Amniotic stem cell (primary cell): ENCODE measurements at places on chromosomes 3 and 15.

DNA sequence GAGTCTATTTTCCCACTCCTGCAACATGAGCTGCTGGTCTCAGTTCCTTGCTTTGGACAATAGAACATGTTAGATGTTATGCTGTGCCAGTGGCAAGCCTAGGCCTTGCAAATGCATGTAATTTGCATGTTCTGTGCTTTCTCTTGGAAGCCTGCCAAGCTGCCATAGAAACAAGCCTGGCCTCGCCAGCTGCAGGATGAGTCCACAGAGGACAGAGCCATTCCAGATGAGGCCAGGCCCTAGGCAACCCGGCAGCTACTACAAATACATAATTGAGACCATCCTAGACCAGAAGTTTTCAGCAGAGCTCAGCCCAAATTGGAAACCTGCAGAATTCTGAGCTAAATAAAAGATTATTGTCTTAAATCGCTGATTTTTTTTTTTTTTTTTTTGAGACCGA, 39.6 kb downstream of the TRIM69 start:
- no peak for DNase-seq

GRCh38 chr15:49155834-49156627, 632 bp upstream of the COPS2 start:
- peak; percentile 22 for DNase-seq

DNA sequence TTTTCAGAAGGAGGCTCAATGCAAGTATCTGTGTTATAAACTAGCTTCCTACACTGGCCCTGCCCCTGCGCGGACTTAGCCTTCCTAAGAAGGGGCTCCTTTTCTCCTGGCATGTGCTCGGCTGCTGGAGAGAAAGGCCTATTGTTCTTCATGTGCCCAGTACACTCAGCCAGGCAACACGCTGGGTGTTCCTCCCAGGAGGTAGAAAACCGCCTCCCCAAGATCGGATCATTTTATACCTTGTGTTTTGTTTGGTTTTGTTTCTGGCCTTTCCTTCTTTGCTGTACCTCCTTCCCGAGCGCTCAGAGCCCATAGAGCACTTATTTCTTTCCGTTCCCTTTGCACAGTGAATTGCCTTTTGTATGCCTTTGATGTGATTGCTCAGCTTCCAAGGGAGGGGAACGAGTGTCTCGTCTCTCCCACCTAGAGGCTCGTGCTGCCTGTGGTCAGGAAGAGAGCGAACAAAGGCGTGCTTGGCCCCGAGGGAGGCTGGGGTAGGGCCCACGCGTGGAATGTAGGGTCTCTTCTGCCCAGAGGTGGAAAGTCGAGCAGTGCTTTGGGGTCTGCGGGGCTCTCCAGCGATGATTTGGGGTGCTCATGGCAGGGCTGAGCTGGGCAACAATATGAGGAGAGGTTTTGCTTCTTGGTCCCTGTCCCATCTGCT, 30.0 kb downstream of the CCNL1 start:
- DNase-seq, result no peak

- DNase-seq, result no peak
Observed at GRCh38 chr15:65056106-65056505, 10.9 kb downstream of the SLC51B start.

DNA sequence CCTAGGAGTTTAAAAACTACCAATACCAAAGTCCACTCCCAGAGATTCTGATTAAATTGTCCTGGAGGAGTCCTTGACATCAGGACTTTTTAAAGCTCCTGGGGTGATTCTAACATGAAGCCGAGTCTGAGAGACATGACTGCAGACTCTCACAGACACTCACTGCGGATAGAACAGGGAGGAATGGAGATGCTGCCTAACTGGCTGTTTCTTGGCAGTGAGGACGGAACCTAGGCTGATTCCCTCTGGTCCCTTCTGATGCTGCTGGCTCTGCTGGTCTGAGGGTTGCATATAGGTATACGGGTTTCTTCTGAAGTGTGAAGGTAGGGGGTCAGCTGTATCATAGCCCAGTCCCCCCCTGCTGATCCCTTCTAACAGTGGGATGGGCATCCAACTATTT, 1.3 kb upstream of the HRG start:
- DNase-seq, result no peak

GRCh38 chr15:37009288-37009687, 91.1 kb downstream of the MEIS2 start:
- no peak for DNase-seq

- no peak for DNase-seq
Observed at GRCh38 chr3:30344288-30344687, 262.1 kb upstream of the TGFBR2 start.

GRCh38 chr3:195081242-195081963, 189.6 kb downstream of the XXYLT1 start:
- DNase-seq, result no peak

DNA sequence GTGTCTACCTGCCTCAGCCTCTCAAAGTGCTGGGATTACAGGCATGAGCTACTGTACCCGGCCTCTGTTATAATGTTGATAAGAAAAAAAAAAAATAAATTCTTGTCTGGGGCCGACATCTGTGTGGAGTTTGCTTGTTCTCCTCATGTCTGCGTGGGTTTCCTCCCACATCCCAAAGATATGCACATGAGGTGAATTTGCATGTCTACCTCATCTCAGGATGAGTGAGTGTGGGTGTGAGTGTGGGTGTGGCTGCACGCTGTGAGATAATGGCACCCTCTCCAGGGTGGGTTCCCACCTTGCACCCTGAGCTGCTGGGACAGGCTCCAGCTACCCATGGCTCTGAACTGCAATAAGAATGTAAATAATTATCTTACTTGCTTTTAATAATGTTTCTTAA, 25.9 kb upstream of the UACA start:
- DNase-seq, result no peak

GRCh38 chr15:95170561-95171380, 939.4 kb downstream of the MCTP2 start:
- DNase-seq, result no peak

DNA sequence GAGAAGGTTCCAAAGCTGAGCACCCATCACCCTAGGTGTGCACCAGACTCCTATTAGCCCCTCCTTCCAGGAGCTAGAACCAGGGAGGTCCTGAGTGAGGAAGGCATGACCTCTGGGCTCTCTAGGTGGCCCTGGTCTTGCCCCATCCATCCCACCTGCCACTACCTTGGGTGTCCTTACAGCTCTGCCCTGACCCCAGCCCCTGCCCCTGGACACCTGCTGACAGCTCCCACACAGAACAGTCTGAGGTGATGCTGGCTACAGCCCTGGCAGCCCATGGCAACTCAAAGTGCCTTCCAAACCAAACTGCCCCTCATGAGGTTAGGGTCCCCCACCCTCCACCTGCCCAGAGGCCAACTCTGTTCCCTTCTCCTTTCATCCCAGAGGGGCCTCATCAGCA, 37.2 kb downstream of the GOLGA6A start:
- DNase-seq, result no peak

DNA sequence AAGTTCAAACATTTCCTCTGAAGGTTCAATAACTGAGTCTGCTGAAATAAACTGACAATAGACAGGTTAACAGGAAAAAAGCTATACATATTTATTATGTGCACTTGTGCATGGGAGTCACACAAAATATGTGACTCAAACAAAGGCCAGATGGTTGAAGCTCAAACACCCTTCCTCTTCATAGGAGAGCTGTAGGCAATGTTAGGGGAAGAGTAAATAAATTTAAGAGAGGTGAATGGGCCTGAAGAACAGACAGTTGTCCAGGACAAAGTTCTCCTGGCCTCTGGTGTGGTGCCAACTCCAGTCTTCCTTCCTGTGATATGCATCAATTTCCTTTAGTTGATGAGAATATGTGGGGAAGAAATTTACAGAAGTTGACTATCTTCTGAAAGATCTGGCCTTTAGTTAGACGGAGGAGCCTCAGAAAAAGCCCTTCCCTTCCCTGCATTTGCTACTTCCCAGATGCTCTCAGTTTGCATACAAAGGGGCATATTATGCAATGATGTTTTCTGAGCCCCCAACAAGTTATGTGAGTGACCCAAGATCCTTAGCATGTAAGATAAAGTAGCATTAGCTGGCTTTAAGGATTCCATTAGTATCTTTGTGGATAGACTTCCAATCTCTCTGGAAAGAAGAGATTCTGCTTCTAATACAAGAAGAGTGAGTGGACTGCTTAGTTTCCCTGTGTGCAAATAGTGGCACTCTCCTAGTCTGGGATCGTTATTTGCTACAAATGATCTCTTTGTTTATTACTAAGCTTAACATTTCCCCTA, 96.4 kb upstream of the IGSF10 start:
- no peak for DNase-seq

DNA sequence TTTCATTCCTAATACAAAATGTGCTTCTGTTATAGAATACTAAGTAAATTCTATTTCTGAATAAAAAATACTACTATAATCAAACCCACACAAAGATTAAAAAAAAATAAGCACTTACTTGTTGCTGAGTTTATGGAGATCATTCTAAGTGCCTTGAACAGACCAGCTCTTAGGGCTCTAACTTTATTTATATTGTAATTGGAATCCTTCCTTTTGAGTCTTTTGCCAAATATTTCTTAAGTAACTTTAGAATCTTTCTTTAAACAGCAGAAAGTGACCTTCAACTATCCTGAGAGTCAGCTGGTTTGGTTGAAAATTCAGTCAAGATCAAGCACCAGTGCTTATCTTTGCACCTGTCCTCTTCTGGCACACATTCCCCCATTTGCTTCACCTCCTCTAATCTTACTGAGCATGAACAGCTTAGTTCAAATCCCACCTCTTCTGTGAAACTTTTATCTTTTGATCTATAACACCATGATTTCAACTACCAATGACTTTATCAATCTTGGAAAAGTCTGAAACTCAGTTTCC, 149.3 kb downstream of the VPS13C start:
- DNase-seq, result no peak

- DNase-seq, result peak; percentile 17
Observed at GRCh38 chr3:36219398-36219797, 160.9 kb upstream of the STAC start.

- DNase-seq, result peak; percentile 61
Observed at GRCh38 chr3:72997421-72997961, 880 bp downstream of the PPP4R2 start.

GRCh38 chr3:128556384-128556783, 63.4 kb upstream of the GATA2 start:
- DNase-seq, result no peak

DNA sequence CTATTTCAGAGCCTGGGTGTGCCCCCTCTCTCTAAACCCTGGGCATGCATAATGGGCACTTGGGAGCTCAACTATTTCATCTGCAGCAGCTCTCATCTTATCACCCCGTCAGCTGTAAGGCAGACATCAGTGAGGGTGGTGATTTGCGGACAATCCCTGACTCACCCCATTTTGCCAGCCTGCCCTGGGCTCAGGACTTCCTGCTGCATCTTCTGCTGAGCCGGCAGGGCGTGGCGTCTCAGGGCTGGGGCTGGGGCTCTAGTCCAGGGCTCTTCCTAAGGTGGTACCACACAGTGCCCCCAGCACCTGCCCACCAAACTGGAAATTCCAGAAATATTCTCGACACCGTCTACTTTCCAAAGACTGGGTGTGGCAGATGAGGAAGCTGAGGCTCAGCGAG, 925 bp upstream of the PSTPIP1 start:
- no peak for DNase-seq

GRCh38 chr3:11155341-11156025, 1.2 kb downstream of the HRH1 start:
- DNase-seq, result peak; percentile 55

GRCh38 chr15:50128266-50128665, 9.2 kb upstream of the ATP8B4 start:
- DNase-seq, result no peak

- DNase-seq, result no peak
Observed at GRCh38 chr3:38834110-38834509, 18.1 kb upstream of the SCN10A start.

- peak; percentile 15 for DNase-seq
Observed at GRCh38 chr3:184234224-184234623, 4.8 kb downstream of the VWA5B2 start.

- no peak for DNase-seq
Observed at GRCh38 chr3:155252021-155252420, 41.5 kb downstream of the STRIT1 start.

GRCh38 chr15:63601026-63601703, 4.0 kb downstream of the FBXL22 start:
- no peak for DNase-seq

GRCh38 chr3:169508426-169508825, 155.1 kb downstream of the MECOM start:
- DNase-seq, result no peak

- DNase-seq, result no peak
Observed at GRCh38 chr3:172704001-172704400, 6.9 kb downstream of the NCEH1 start.

DNA sequence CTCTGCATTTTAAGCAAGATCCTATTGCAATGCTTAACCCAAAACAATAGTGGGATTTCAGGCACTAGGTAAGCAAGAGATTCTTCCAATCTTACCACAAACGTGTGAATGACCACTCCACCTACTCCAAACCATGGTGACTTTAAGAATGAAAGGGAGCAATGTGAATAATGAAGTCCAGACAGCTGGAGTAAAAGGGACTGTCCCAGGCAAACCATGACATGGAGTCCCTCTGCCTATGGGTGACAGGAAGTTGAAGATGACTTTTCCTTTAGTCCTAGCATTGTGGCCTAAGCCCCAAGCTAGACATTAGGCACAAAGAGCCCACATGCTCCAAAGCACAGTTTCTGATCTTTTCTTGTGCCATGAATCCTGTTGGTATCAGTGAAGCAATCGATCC, 179.0 kb downstream of the SHQ1 start:
- no peak for DNase-seq

DNA sequence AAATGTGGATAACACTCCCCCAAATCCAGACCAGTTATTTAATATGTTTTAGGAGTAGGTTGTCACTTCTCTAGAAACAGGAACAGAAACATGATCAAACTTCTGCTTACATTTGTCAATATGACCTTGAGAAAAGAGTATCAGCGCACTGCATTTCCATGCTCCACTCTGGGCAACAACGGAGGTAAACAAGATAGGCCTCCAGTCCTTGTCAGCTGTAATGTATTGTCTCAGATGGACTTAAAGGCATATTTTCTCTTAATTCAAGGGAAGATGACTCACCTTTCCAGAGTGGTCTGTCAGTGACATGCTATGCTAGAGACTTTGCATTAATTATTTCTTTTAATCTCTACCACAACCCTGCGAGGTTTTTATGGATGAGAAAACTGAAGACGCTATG, 51.6 kb upstream of the TCF12 start:
- DNase-seq, result no peak

DNA sequence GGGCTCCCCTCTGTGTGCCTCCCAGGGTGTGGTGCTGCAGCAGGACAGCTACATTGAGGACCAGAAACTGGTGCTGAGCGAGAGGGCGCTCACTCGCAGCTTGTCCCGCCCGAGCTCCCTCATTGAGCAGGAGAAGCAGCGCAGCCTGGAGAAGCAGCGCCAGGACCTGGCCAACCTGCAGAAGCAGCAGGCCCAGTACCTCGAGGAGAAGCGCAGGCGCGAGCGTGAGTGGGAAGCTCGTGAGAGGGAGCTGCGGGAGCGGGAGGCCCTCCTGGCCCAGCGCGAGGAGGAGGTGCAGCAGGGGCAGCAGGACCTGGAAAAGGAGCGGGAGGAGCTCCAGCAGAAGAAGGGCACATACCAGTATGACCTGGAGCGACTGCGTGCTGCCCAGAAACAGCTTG, 53.7 kb downstream of the KLHL25 start:
- no peak for DNase-seq

GRCh38 chr15:69004011-69004410, 10.5 kb upstream of the NOX5 start:
- no peak for DNase-seq
